Putamen (tissue), 1 donor: ENCODE measurements at places on chromosomes 11 and 22.

DNA sequence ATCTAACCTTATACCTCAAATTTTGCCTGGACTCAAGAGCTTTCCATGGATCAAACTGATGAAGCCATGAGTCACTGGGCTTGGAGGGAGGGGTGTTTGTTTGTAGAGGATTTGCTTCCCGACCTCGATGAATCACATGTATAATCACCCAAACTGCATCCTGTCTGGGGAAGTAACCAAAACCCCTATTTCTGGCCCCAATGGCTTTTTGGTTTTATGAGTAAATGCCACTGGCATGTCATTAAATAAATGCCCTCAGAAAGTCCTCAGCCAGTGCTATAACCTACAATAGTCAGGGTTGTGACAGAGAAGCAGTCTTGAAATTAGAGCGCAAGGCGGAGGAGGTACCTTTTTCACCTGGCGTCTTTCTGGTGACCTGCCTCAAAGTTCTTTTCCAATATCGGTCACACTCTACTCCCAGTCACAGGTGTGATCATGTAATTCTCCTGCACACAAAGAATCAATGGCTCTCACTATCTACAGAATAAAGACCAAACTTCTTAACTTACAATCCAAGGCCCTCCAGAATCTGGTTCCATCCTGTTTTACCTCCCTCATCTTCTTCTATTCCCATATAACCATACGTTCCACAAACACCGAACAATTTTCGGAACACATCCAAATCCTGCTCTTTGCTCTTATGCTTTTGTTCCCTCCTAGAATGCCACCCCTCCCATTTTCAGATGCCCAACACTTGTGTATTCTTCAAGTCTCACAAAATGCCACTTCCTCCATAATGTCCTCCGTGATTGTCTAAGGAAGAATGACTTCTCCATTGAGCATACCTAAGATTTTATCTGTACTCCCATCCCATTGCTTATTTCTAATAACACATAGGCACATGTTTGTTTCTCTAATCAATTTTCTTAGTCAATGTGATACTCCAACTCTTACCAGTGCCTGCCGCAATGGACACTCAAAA is 81.3 kb upstream of the BLID start:
- DNase-seq: no peak

DNA sequence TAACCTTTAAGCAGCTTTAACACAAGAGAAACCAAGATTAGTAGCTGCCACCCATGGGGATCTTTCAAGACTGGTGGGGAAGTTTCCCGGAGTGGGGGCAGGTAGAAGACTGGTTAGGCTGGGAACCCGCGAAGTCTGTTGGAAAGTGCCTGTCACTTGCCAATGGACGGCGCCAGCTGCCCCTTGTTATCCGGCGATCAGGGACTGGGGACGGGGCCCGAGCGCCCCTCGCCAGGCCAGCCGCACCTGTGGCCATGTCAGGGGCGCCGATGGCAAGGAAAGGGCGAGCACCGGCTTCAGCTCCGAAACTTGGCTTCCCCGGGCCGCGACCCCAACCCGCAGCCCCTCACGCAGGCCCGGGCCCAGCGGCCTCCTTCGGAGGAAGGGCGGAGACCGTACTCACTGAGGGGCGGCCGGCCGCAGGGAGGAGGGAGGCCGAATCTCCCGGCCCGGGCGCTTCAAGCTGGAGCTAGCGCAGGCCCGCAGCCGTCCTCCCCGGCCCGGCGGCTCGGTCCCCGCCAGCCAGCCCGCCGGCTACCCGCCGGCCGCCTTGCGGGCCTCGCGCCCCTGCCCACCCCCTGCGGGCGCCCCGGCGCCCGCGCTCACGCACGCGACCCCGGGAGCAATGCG is 539 bp downstream of the EIF4ENIF1 start:
- no peak for DNase-seq

GRCh38 chr11:19173964-19174638 is 27.7 kb downstream of the CSRP3 start:
- DNase-seq: no peak

DNA sequence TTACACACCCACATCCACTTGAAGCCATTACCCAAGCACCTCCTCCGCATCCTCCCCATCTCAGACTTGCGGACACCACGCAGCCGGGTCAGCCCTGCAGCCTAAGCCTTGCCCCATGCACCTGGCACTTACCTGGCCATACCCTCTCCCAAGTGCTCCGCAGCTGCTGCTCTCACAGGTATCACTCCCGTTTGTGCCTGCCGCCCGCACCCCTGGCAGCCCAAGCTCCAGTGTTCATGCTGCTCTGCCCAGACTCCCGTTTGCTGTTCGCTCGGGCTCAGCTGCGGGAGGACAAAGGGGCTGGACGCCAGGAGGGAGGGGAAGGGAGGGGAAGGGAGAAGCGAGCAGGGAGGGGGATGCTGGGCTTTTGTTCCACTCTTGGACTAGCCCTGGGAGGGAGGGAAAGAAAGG is at the start of gene KLHL35:
Gene KLHL35, minus strand, starts transcription at position 293 of the 411 bp plus-strand sequence. CDS start 2,574 bp downstream, outside the sequence.
- DNase-seq: peak; percentile 42

DNA sequence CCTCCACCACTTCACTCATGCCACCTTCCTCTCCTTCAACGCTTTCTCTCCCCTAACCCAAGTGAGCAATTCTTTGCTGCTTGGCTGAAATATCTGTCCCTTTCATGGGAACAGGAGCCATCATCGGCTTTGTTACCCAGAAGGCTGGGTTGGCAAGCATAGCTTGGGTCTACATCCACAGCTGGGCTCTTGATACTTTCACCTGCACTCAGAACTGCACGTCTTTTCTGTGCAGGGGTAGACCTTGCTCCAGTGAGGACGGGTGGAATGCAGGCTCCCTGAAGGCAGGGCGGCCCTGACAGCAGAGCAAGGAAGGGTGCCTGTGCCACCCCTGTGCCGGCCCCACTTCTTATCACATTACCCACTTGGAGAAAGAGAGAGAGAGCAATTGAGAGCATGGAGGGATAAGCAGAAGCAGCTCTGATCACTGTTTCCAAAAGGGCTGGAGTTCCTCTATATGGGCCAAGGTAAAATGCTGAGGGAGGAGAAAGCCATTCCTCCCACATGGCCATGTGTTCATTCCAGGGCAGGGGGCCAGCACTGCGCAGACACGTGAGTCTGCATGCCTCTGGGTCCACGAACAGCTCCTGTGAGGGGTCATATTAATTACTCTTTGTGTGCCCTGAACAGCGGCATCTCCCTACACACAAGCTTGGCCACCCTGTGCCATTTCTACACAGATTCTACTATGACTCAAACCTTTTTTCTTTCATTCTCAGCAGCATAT is 181.8 kb downstream of the BUD13 start:
- no peak for DNase-seq

DNA sequence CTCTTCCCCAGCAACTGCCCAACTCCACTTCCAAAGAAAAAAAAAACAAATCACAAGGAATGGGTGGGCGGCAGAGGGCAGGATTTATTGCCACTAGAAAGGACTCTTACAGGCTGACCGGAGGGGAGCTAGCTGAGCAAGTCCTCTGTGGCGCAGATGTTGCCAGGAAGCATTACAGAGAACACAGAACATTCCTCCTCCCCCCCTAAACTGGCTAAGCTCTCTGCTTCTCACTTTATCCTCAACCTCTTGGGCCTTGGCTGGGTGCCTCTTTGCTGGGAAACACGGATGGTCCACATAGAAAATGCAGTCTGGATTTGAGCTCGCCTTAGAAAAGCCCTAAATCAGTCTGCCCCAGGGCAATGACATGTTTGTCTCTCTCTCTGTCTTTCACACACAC is 12.6 kb upstream of the FJX1 start:
- peak; percentile 63 for DNase-seq

DNA sequence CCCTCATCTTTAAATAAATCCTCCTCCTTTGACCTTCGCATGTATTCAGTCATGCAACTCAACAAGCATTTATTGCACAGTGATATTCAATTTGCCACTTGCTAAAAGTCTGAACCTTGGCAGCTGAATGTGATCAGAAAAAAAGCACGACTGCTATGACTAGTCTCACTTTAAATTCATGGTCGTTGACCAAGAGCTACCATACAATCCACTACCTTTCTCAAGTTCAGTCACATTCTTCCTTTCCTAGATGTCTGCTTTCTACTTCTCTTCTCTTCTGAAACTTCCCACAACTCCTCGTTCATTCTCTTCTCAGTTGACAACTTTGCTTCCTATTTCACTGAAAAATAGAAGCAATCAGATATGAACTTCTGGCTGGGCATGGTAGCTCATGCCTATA is 2.0 kb upstream of the SAA1 start:
- DNase-seq: no peak

DNA sequence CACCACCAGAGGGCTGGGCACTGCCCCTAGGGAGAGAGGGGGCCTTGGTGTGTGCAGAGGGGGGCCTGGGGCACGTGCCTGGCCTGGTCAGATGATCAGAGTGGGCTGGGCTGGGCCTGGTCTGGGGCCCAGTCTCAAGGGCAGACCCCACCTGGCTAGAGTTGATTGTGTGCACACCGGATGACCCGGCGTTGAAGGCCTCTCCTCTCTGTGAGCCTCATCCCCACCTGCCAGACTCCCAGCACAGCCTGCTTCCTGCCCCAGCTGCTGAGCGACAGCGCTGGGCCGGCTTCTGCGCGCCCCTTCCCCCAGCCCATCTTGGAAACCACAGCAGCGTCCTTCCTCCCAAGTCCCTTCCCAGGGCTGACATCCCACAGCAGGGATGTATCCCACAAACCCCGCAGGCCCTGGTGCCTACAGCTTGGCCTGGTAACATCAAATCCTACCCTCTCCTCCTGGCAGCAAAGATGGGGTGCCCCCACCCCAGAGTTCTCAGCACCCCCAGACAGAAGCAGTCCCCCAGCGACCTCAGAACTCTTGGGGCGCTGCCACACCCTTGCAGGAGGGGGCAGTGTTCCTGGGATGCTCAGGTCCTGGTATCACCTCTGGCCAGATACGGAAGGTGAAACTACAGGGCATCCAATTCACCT is 11.0 kb upstream of the TSSC4 start:
- DNase-seq: no peak

DNA sequence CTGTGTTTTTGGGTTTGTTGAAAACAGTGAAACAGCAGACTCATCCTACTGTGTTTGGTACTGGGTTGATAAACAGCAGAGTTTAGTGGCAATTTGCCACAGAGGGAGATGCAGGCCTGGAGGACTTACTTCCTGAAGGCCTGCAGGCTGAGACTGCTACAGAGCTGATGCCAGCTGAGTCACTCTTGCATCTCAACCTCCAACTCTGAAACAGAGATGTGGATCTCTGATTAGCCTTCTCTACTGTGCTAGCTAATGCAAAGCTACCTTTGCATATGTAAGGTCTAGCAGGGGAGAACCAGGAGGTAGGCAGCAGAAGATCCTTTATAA is 14.3 kb downstream of the ATP5MG start:
- DNase-seq: no peak

GRCh38 chr22:39536711-39537110 is 4.2 kb upstream of the RPS19BP1 start:
- no peak for DNase-seq
